Sciatic nerve (tissue), 2 donors: ENCODE measurements at places on chromosomes 13 and 19.

DNA sequence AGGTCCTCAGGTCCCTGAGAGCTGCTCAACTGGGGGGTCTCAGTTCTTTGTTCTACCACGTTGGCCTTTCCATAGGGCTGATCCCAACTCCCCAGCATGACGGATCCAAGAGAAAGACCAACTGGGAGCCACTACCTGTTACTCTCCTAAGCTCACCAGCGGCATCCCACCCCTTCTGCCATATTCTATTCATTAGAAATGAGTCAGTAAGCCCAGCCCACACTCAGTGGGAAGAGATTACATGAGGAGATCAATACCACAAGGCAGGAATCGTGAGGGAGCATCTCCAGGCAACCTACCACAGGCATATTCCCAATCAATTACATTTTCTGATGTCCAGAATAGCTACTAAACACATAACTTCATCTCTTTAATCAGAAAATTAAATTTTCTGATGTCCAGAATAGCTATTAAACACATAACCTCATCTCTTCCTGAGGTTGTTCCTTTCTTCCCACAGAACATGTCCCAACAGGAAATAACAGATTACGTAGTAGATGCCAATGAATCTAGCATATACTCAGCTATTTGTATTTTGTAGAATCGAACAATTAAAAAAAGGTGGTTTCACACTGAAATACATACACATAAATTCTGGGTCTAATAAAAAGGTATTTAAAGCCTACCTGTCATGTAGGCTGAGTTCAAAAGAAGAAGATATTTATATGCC, 708.1 kb upstream of the ARGLU1 start:
- DNase-seq = no peak

GRCh38 chr19:29364224-29364726, 151.3 kb upstream of the UQCRFS1 start:
- DNase-seq = no peak

DNA sequence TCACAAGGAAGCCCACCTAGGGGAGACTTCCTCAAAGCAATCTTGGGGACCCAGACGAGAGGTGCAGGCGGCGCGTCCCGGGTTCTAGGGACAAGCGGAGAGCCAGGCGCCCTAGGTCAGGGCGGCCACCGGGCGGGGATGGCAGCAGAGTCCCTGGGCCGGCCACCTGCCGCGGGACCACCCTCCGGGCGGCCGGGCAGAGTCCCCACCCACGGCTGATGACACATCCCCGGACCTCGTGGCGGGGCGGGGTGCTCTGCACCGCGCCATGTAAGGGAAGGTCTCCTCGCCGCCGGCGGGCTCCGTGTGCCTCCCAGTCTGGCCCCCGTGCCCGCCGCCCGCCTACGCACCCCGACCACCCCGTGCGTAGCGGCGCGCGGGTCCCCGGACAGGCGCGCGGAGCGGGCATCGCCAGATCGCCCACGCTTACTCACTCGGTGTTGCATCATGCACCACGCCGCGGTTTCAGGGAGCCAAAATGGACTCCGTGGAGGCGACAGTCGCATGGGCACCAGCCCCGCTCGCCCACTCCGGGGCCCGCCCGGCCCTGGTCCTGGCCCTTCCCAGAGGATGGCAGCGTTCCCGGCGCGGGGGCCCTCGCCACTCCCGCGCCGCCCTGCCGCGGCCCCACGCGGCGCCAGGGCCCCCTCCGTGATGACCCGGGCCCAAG, 643 bp downstream of the SLC7A1 start:
- peak; percentile 80 for DNase-seq

- no peak for DNase-seq
Observed at GRCh38 chr19:6651965-6652804, 17.8 kb downstream of the TNFSF14 start.

- no peak for DNase-seq
Observed at GRCh38 chr19:42816894-42817293, 51.4 kb upstream of the PSG8 start.

DNA sequence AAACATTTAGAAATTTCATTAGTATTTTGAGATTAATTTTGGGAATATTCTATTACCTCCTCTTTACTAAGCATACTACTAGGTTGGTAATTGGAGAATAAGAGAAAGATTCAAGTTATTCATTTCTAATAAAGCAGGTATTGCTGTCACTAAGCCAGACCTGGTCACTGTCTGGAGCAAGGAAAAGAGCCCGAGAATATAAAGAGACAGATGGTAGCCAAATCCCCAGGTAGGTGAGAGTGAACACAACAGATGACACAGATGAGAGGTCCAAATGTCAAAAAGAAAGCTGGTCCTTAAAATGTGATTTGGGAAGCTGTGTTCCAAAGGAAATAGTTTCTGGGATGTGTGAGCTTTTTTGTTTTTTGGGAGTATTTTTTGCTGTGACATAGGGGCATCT, 128.6 kb downstream of the ZNF100 start:
- DNase-seq = no peak

GRCh38 chr13:71210861-71211260, 656.1 kb downstream of the DACH1 start:
- no peak for DNase-seq

GRCh38 chr19:48663667-48664066, 9.2 kb downstream of the NTN5 start:
- DNase-seq = no peak

GRCh38 chr13:28579322-28579721, 79.6 kb upstream of the POMP start:
- no peak for DNase-seq

DNA sequence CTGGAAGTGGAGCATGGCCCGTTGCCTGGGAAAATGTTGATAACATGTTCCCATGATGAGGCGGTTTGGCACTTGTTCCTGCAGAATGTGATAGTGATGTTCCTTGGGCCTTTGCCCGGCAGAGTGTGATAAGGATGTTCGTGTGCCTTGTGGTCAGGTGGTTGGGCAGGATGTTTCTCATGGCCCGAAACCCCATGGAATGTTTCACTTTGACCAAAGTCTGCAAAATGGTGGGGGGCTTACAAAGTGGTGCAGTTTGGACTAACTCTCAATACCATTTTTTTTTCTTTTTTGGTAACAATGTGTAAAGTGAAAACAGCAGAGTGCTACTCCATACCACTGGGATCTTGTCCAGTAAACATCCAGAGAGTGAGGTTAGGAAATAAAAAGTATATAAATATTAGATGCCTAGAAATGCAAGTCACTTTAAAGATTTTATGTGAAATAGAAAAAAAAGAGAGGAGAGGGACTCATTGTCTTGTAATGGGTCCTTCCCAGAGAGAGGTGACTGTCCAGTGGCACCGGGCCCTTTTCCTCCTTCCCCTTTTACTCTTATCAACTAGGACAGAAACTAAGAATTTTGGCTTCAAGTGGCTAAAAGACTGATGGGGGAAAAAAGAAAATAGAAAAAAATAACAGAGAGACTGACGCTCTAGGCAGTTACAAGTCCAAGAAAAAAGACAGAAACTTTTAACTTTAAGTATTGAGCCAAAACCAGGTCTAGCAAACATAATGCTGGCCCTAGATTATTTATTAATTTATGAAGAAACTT, 5.7 kb downstream of the FPR3 start:
- no peak for DNase-seq

DNA sequence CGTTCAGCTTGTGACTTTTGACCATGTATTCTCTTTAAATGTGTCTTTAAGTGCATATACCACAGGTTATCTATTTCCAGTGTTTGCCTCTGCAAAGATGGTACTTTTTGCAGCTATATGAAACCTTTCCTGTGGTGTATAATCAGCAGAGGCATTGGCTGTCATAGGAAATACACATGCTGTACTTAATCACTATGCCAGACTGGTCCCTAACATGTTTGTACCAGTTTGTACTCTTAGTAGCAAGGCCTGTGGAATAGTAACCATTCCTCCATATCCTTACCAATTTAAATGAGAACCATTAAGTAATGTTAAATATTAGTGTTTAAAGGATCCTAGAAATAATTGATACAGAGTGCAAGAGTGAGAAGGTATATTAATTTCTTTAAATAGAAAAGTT, 69.8 kb downstream of the CDK8 start:
- no peak for DNase-seq

DNA sequence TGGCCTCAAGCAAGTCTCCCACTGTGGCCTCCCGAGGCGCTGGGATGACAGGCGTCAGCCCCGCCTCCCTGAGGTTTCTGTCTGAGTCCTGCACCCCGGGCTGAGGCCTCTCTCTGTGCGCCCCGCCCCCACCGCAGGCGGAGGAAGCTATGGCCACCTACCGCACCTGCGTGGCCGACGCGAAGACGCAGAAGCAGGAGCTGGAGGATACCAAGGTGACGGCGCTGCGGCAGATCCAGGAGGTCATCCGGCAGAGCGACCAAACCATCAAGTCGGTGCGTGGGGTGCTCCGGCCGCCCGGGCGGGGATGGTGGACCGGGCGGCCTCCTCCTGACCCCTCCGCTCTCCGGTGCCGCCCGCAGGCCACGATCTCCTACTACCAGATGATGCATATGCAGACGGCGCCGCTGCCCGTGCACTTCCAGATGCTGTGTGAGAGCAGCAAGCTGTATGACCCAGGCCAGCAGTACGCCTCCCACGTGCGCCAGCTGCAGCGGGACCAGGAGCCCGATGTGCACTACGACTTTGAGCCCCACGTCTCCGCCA, 12.7 kb downstream of the ARHGAP45 start:
- DNase-seq = peak; percentile 61

DNA sequence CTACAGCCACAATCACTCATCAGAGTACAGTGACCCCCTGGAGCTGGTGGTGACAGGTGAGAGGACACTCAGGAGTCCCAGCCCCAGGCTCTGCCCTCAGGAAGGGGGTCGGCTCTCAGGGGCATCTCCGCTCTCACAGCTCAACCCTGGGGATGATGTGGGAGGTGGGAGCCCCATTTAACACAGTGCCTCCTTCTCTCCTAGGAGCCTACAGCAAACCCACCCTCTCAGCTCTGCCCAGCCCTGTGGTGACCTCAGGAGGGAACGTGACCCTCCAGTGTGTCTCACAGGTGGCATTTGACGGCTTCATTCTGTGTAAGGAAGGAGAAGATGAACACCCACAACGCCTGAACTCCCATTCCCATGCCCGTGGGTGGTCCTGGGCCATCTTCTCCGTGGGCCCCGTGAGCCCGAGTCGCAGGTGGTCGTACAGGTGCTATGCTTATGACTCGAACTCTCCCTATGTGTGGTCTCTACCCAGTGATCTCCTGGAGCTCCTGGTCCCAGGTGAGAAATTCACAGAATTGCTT, 1.0 kb downstream of the LILRA2 start:
- DNase-seq = no peak

DNA sequence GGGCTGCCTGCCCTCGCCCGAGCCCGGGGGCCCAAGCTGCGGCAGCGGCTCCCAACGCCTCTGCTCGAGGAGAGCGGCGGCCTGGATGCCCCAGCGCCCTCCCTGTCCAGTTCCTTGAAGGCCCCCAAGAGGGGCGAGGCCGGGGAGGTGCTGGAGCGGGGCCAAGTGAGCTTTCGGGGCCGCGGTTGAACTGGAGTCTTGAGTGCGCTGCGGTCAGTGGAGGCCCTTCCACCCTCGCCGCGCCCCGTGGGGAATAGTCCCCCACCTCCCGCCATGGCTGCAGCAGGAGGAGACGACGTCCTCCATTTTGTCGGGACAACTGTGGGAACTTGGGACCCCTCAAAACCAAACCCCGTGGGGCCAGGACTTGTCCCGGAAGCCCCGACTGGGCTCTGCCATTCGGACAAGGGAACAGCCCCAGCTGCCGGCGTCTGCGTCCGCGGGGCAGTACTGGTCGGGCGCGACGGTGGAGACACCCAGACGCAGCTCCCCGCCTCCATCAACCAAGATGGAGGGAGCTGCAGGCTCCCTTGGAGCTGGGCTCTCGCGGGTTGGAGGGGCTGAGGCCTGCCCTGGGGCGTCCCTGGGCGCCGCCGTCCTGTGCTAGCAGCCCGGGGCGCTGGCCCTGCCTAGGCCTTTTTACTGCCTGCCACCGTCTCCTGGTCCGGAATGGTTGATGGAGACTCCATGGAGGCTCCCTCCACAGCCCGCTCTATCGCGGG, 736 bp upstream of the ZMYM5 start:
- DNase-seq = peak; percentile 88

GRCh38 chr13:48818495-48819356, 157.0 kb upstream of the FNDC3A start:
- no peak for DNase-seq

- DNase-seq = peak; percentile 78
Observed at GRCh38 chr13:110340812-110341444, 33.8 kb downstream of the COL4A2 start.

DNA sequence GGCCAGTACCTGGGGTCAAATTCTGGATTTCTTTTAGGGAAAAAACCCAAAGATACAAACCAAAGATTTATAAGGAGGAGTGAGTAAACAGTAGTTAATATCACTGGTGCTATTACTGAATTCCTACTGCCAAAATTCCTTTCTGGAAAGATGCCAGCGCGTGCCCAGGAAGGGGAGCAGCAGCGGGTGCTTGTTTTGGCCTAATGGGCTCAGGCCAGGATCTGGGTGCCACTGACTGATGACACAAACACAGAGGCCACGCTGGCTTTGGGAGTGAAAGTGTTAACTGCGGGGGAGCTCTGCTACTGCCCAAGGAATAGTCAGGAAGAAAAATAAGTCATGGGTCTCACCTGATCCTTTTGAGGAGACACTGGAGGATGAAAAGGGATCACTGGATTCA, 61.2 kb downstream of the KLF2 start:
- DNase-seq = no peak

- DNase-seq = no peak
Observed at GRCh38 chr13:79742923-79743322, 262.0 kb downstream of the NDFIP2 start.

- no peak for DNase-seq
Observed at GRCh38 chr13:71218960-71219359, 648.0 kb downstream of the DACH1 start.

GRCh38 chr19:18464646-18465045, 26.7 kb upstream of the ISYNA1 start:
- DNase-seq = peak; percentile 84

DNA sequence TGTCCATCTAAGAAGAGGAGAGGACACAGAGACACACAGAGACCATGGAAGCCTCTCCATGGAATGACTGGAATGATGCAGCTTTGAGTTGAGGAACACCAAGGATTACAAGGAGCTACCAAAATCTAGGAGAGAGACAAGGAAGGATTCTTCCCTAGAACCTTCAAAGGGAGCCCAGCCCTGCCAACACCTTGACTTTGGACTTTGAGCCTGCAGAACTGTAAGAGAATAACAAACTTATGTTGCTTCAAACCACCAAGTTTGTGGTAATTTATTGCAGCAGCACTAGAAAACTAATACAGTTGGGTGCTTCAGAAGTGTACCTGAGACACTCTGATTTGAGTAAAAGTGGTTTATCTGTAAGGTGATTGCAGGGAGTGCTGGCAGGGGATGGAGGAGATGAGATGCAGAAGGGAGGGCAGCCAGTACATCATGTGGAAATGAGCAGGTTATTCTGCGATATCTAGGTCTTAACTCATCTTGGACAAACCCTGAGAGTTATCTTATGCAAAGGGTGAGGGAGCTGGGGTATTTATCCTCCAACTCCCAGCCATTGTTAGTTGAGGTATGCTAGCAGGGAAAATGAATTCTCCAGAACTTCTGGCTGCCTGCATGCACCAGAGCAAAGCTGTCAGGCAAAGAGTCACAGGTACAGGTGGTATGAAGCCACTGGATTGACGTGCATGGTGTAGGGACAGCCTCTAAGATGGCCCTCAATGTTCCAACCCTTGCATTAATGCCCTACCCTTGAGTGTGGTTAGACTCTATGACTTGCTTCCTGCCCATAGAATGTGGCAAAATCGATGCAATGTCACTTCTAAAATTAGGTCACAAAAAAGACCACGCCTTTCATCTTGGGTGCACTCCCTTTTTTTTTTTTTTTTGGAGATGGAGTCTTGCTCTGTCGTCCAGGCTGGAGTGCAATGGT, 31.3 kb upstream of the ADGRL1 start:
- no peak for DNase-seq
